ENCODE measurements at places on chromosomes 5 and 9. TPM values are rescaled to one million over a fixed set of nuclear protein-coding genes. Genes with fewer than 3 reads are reported as not detected.

The CDH9 gene
- 16.0 TPM for total RNA-seq

The ORM1 gene
- total RNA-seq, result not detected

The TRIM14 gene
- total RNA-seq, result 2.6 TPM

The OBP2B gene
- not detected for total RNA-seq

The ENDOG gene
- 6.7 TPM for total RNA-seq

The ANKRD18B gene
- total RNA-seq, result 3.4 TPM

The NOL6 gene
- total RNA-seq, result 12.2 TPM

The CAMK4 gene
- 75.1 TPM for total RNA-seq

The FGD3 gene
- total RNA-seq, result 1.5 TPM

The PTGR1 gene
- 21.3 TPM for total RNA-seq

The ADRB2 gene
- total RNA-seq, result 1.1 TPM

The SLC6A3 gene
- 0.18 TPM for total RNA-seq

The ANKRD18A gene
- 7.3 TPM for total RNA-seq

The PCDHGC4 gene
- total RNA-seq, result 63.2 TPM

The KCNV2 gene
- total RNA-seq, result not detected

The HTR1A gene
- 5.0 TPM for total RNA-seq

The GPR150 gene
- not detected for total RNA-seq

The LOX gene
- 3.3 TPM for total RNA-seq

The MYORG gene
- 6.3 TPM for total RNA-seq

The RAPGEF6 gene
- total RNA-seq, result 139 TPM

The PDE6A gene
- not detected for total RNA-seq

The FGF10 gene
- 3.7 TPM for total RNA-seq

The INSL4 gene
- total RNA-seq, result not detected

The C5orf47 gene
- total RNA-seq, result 0.36 TPM

The GLRA1 gene
- 3.6 TPM for total RNA-seq

The OR1Q1 gene
- not detected for total RNA-seq

The DYNC2I2 gene
- 33.4 TPM for total RNA-seq

The TAF11L5 gene
- not detected for total RNA-seq

The HMGCS1 gene
- 236 TPM for total RNA-seq

The KLHL3 gene
- total RNA-seq, result 18.0 TPM

The ROPN1L gene
- total RNA-seq, result 3.2 TPM

The HSPB3 gene
- total RNA-seq, result not detected

The SOHLH1 gene
- total RNA-seq, result not detected

The FBP2 gene
- total RNA-seq, result not detected

The MAP1B gene
- 564 TPM for total RNA-seq

The GCNT4 gene
- total RNA-seq, result 1.5 TPM

The PCDHA9 gene
- total RNA-seq, result 22.7 TPM

The PCDHGB1 gene
- total RNA-seq, result 16.8 TPM

The PHYHD1 gene
- 1.1 TPM for total RNA-seq

The FAM153A gene
- 10.1 TPM for total RNA-seq

The GPR107 gene
- total RNA-seq, result 35.6 TPM

The PCDHGA5 gene
- total RNA-seq, result 14.3 TPM

The RFESD gene
- total RNA-seq, result 4.0 TPM

The CNTRL gene
- 25.0 TPM for total RNA-seq

The EPB41L4A gene
- 130 TPM for total RNA-seq
